NCI-H2171 (cell line): ENCODE measurements at places on chromosomes 3 and 15.

DNA sequence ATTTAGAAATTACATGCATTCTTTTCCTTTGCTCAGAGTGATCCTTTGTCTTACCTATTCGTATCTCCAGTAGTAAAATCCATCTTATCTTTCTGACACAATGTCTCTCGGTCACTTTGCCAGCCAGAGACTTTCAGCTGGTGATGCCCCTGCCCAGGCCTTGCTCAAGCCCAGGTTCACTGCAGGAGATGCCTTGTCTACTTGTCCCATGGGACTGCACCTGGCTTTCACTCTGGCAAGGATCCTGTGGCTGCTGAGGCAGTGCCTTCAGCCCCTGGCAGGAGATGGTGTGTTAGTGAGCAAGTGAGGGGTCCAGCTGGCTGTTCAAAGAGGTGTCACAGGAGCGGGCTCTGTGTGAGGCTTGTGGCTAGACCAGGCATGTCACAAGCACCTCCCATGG, 1268.9 kb downstream of the OTOL1 start:
- DNase-seq: no peak

GRCh38 chr3:48467473-48468267, 21.1 kb downstream of the ATRIP start:
- DNase-seq: no peak

- peak; percentile 49 for DNase-seq
Observed at GRCh38 chr3:73622091-73622805, 2.5 kb downstream of the PDZRN3 start.

GRCh38 chr15:40932649-40933516, 3.7 kb downstream of the DLL4 start:
- no peak for DNase-seq

DNA sequence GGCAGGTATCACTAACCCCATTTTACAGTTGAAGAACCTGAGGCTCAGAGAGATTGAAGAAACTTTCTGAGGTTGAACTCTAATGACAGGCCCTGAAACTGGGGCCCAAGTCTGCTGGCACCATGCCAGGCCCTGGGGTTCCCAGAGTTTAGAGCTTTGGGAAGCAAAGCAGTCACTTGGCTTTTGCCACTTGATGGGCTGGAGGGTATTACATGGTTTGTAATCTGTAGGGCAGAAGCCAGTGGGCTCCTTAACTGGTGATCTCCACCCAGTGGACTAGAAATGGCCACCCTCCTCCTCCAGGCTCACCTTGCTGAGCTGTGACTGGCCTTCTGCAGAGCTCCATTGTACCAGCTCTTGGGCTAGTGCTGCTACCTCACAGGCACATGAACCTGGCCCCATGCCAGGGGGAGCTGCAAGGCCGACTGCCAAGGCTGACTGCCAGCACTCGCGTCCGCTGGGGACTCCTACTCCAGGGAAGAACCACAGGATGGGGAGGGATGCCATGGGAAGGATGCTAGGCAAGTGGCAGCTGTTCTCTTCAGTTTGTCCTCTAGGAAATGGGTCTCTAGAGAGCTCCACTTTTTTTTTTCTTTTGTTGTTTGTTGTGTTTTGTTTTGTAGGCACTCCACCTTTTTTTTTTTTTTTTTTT, 104.8 kb downstream of the ETFA start:
- DNase-seq: peak; percentile 99

DNA sequence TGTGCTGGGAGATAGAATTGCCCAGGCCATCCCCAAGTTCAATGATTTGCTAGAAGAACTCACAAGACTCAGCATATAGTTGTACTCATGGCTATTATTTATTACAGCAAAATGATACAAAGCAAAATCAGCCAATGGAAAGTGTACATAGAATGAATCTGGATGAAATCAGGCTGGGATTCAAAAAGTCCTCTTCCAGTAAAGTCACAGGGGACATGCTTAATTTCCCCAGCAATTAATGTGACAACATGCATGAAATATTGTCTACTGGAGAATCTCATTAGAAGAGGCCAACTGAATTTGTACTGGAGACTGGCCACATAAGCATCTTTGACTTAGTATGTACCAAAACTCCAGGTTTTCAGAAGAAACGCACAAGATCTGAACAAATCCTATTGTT, 1043.1 kb downstream of the NAALADL2 start:
- no peak for DNase-seq

- DNase-seq: peak; percentile 95
Observed at GRCh38 chr15:90931828-90932659, at the start of gene HDDC3. TSS of gene HDDC3 (minus strand) at chr15:90932549. CDS start at chr15:90932540, 9 bp downstream.

DNA sequence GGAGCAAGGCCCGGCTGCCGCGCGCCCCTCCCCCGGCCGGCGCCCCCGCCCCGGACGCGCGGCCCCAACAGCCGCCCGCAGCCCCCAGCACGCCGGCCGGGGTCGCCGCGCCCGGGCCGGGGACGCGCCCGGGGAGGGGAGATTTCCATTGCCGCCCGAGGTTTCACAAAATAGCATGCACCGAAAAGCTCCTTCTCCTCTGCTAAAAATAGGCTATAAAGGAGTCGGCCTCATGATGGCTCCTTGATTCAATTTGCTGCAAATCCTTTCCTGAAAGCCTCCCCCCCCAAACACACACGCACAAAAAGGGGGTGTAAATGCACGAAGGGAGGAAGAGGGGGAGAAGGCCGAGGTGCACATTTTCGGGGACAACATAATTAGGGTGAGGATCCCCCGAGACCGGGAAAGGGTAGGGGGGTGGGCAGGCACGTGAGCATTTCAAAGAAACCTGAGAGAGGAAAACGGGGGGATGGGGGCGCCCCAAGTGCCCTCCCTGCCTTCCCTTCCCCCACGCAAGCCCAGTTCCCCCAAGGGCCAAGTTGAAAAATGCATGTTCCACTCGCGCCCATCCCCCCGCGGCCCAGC, 734 bp downstream of the TBL1XR1 start:
- no peak for DNase-seq

DNA sequence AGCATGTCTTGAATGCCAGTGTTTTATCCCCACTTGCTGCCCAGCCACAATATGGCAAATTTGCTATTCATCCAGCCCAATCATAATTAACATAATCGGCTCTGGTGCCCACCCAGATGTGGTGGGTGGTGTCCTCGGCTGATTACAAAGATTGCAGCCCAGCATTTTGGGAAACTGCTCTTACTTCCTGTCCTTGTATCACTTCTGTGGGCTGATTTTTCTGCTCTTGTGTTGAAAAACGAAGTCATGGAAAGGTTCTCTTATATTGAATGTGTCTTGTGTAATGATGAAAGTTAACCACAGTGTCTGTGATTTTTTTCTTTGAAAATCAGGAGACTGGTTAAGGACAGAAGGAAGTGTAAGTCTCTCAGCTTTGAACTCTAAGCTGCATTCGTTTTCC, 141.7 kb downstream of the CACNA2D3 start:
- no peak for DNase-seq

- DNase-seq: no peak
Observed at GRCh38 chr15:40755812-40756208, 756 bp upstream of the RMDN3 start.

DNA sequence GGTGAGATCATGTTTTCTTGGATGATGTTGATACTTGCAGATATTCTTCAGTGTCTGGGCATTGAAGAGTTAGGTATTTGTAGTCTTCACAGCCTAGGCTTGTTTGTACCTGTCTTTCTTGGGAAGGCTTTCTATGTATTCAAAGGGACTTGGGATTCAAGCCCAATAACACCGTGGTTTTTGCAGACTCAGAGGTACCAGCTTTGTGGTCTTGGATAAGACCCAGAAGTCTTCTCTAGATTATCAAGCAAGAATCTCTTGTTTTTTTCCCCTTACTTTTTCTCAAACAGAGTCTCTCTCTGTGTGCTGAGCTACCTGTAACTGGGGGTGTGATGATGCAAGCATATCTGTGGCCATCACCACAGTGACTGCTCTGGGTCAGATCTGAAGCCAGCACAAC, 42.7 kb upstream of the CCK start:
- no peak for DNase-seq

DNA sequence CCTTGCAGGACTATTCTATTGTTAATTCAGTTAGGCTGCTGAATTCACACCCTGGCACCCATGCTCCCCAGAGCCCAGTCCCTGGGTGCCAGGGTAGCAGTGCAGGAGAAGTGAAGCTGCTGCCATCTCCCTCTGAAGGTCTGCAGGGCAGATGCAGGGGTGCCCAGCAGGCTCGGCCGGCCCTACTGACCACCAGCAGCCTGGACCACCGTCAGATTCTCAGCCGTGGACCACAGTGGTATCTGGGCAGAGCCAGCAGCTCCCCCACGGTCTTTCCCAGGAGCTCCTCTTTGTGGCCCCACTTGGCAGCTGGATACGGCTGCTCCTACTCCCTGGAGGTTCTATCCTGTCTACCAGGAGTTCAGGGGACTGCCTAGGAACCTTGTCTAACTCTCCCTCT, 46.8 kb downstream of the ALDH1L1 start:
- no peak for DNase-seq

DNA sequence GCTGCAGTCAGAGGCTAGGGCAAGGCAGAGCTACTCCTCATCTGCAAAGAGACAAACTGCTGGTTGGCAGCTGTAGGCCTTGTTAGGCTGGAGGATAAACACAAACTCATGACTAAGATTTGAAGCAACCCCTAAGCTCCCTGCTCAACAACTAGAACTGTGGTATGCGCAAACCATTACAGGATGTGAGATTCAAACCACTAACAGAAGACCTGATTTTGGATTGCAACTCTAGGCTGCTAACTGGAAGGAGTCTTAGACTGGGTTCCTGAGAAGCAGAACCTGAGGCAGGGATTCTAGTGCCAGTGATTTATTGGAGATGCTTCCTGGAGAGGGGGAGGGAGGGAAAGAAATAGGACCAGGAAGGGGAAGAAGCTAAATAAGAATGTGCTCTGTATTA, 22.5 kb downstream of the CCR4 start:
- DNase-seq: no peak

- DNase-seq: no peak
Observed at GRCh38 chr3:51962854-51963530, 4.3 kb downstream of the PCBP4 start.

DNA sequence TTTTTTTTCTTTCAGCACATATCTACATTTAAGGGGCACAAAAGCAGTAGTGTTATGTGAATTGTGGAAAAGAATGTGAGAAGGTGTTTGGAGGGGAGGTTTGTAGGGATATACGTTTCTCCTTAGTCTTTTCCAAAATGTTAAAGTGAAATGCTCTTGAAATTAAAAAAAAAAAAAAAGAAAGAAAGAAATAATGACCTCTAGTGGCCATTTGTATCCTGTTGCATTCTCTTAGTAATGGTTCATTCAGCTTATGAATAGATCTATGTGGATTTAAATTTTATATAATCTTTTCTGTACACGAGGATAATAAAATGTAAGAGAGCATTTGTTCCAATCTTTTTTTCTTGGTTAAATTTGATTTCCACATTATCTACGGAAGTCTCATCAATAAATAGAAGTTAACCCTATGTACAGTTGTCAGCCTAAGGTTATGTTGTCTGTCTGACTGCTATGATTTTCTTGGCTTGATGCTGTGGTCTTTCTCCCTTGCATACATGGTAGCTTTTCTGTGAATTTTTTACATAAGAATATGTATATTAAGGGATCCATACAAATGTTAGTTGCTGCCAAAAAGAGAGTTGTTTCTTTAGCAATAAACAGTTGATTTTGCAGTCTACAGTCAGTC, 1.7 kb downstream of the P2RY13 start:
- DNase-seq: peak; percentile 6

- DNase-seq: no peak
Observed at GRCh38 chr3:80553211-80553610, 785.4 kb upstream of the ROBO1 start.

GRCh38 chr15:45799508-45799907, 164.7 kb downstream of the SQOR start:
- DNase-seq: no peak

- no peak for DNase-seq
Observed at GRCh38 chr3:184240384-184241140, 8.2 kb downstream of the ALG3 start.

- DNase-seq: no peak
Observed at GRCh38 chr3:132659000-132659364, 627 bp downstream of the ACAD11 start.

- no peak for DNase-seq
Observed at GRCh38 chr3:138065949-138066348, 49.5 kb downstream of the DZIP1L start.

- no peak for DNase-seq
Observed at GRCh38 chr3:94234177-94234788, 171.4 kb downstream of the NSUN3 start.

GRCh38 chr3:66133050-66133757, 87.6 kb upstream of the SLC25A26 start:
- DNase-seq: no peak

- DNase-seq: no peak
Observed at GRCh38 chr15:31005660-31006059, 14.2 kb upstream of the MTMR10 start.

- DNase-seq: no peak
Observed at GRCh38 chr15:65845826-65846519, 23.3 kb upstream of the RAB11A start.

GRCh38 chr3:31390466-31390865, 142.3 kb upstream of the STT3B start:
- DNase-seq: no peak

DNA sequence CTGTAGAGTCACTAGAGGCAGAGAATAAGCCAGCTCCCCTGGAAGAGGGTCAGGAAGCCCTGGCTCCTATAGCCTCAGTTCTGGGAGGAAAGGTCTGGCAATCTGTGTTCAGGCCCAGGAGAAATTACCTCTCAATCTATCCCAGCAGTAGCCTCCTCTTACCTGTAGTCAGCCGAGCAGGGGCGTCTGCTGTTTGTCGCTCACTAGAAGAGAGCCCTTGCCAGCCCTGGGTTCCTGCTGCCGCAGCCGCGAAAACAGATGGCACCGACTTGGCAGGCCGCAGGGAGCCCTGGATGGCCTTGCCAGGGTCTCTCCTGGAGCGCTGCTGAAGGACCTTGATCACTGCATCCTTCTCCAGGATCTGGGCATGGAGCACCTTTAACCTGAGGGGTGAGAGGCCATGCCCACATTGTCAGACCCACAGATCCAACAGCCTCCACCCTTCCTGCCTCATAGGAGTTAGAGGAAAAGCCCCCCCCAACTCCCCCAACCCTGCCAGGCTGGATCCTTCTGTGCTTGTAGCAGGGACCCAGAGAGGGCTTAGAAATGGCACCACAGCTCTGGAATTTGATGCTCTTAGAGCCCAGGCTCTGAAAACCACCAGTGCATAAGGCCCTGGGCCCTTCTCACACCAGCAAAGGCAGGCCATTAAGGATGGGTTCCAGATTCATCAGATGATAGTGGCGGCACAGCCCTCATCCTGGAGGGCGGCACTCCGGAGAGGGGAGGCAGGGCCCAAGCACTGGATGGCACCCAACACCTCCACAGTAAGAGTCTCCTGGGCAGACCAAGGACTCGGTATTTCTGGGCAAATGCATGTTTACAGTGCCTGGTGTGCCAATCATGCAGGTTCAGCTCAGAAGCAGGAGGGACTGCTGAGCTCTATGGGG, 14.9 kb downstream of the AMOTL2 start:
- peak; percentile 60 for DNase-seq

DNA sequence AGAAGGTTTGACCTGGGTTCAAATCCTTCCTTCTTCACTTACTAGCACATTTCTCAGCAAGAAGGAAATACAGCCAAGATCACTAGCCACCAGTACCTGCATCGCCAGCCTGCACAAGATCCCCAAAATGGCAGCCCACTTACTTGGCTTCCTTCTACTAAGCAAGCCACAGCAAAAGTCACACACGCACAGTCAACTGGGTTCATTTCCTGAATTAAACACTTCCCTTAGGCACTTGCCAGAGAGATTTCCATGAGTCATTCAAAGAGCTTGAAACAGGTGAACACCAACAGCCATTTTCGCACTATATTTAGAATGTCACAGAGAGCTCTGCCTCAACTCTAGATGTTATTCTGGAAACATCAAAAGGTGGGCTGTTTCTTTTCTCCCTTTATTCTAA, 42.6 kb downstream of the MGLL start:
- DNase-seq: no peak

- DNase-seq: no peak
Observed at GRCh38 chr3:124131580-124131979, 139.7 kb upstream of the ROPN1 start.

GRCh38 chr3:56096999-56097398, 371.3 kb downstream of the ERC2 start:
- no peak for DNase-seq
